CD4-positive, alpha-beta T cell treated with Interleukin-6 at 100 ng/mL for 8 hours (primary cell): ENCODE measurements at places on chromosomes 16 and 17.
A peak's percentile ranks its signal among the peaks of the same experiment; 100 is the strongest.

- DNase-seq = no peak
These were observed 19.4 kb downstream of the CYLD start for GRCh38 chr16:50761267-50761666.

GRCh38 chr16:83779886-83780285, 27.9 kb upstream of the HSBP1 start:
- no peak for DNase-seq

DNA sequence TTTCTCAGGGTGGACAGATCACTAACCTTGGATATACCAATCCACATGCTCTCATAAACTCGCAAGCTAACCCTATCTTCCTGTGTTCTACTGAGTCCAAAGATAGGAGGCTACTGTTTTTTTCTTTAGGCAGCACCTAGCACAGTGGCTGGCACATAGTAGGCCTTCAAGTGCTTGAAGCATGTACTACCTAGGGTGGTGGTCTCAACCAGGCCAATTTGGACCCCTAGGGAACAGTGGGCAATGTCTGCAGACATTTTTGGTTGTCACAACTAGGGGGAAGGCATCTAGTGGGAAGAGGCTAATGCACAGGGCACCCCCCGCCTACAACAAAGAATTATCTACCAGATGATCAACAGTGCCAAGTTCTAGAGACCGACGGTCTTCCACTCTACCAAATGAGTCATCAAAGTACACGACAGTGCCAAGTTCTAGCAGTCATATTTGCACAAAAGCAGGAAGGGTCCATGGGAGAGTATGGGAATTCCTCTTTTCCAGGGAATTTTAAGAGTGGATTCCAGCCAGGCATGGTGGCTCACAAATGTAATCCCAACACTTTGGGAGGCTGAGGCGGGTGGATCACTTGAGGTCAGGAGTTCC, 390.3 kb downstream of the SLC39A11 start:
- DNase-seq = no peak

DNA sequence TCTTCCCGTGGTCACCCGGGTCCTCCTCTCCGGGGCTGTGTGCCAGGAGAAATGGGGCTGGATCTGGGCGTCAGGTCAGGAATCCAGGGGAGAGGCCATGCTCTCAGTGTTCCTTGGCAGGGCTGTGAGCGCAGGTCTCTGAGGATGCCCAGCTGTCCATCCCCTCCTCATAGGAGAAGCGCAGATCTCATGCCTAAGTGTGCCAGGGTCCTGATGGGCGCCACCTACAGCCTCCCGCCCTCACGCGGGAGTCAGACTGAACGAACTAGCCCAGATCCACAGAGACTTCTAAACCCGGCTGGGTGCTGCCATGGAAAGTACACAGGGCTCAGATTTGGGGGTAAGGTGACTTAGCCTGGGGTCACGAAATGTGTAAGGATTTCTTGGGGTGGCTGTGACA, 24.3 kb downstream of the MGRN1 start:
- no peak for DNase-seq

GRCh38 chr16:10813099-10813455, 5.5 kb downstream of the TVP23A start:
- DNase-seq = no peak

DNA sequence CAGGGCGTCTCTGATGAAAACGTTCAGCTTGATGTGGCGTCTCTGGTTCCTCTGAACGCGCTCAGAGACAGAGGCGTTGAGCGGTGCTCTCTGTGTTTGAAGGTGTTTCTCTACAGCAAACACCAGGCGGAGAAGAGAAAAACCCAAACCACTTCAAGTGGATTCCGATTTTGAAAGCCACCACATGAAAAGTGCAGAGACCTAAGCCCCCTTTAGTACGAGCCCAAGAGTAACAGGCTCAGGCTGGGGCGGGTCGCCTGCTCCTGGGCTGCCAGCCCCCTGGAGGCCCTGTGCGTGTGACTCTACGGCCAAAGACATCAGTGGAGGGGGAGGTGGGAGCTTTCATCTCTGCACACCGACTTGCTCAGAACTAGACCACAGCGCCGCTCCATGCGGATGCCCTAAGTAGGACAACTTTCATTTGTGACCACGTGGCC, 328.4 kb downstream of the MAF start:
- peak; percentile 61 for DNase-seq

GRCh38 chr16:5257462-5257861, 159.9 kb upstream of the EEF2KMT start:
- no peak for DNase-seq
